ENCODE measurements at places on chromosomes 7 and 10.

- no peak for DNase-seq
These were observed 323.7 kb downstream of the RPS24 start for GRCh38 chr10:78357141-78358063.

DNA sequence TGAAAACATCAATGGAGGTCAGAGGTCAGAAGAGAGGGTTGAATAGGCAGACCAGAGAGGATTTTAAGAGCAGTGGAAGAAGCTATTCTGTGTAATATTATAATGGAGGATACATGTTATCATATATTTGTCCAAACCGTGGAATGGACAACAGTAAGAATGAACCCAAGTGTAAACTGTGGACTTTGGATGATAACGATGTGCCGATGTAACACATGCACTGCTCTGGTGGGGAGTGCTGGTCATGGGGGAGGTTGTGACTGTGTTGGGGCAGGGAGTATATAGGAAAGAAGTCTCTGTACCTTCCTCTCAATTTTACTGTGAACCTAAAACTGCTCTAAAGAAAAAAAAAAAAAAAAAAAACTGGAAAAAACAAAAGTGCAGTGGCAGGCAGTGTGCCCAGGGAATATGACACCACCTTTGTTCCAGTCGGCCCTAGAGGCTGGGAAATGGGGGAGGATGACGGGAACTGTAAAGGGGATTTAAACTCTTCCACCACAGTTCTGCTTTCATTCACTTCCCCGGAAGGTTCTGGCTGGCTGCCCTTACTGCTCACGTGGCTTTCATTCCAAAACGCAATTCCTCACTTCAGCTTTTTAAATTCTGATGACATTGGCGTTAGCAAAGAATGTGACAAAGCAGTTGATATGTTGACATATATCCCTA, 113.7 kb upstream of the ANKRD1 start:
- DNase-seq = peak; percentile 83

DNA sequence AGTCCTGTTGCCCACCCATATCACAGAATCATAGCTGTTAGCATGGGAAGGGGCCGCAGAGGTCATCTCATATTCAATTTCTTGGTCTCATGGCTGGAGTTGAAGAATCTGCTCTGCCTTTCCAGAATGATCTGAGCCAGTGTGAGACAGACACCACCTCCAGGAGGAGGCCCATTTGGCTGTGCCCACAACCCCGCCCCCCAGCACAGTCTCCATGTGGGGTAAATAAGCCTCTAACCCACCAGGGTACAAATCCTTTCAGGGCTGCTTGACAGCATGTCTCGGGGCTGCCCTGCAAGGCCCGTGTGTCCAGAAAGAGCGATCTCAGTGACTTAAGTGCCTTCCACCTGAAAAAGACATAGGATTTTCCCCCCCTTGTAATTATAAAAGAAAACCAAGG, 137.5 kb downstream of the DLG5 start:
- no peak for DNase-seq

- DNase-seq = no peak
These were observed 310.4 kb upstream of the PHF14 start for GRCh38 chr7:10662982-10663884.

- DNase-seq = no peak
These were observed 153.4 kb downstream of the SORCS1 start for GRCh38 chr10:107011105-107011504.

DNA sequence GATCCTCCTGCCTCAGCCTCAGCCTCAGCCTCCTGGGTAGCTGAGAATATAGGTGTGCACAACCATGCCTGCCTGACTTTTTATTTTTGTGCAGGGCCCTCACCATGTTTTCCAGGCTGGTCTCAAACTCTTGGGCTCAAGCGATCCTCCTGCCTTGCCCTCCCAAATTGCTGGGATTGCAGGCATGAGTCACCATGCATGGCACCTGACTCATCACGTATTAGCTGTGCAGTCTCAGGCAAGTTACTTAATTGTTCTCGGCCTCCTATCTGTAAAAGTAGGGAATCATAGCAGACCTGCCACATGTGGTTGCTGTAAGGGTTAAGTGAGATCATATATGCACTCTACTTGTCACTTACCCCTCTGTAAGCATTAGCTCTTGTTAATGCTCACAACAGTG, 117.2 kb downstream of the ANLN start:
- DNase-seq = no peak

- DNase-seq = no peak
These were observed 2.5 kb downstream of the LRCH4 start for GRCh38 chr7:100583132-100584053.

GRCh38 chr7:13692548-13692947, 296.9 kb downstream of the ETV1 start:
- DNase-seq = peak; percentile 8

DNA sequence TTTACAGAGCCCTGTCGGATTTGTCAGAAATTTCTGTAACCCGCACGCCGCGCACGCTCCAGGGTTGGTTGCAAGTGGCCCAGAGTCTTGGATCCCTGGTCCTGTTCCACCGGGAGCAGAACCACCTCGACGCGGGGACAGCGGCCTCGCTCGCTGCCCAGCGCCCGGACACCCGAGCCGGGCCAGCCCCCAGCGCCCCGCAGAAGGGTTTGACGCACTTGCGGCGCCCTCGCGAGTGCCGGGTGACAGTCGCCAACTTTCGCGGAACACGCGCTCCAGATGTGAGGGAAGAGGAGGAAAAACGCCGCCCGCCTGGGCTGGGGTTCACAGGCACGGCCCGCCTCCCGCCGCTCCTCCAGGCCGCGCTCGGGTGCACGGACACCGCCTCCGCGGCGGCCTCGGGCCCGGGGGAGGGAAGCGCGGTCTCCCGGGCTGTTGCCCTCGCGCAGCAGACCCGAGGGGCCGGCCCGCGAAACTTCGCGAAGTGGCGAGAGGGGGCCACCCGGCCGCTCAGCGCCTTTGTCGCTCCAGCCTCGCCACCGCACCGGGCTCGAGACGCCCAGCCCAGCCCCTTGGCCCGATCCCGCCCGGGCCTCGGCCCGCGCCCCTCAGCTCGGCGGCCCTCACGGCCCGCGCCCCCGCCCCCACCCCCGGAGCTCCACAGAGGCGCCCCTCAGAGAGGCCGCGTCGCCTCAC, 514 bp downstream of the RNF216 start:
- DNase-seq = peak; percentile 67

DNA sequence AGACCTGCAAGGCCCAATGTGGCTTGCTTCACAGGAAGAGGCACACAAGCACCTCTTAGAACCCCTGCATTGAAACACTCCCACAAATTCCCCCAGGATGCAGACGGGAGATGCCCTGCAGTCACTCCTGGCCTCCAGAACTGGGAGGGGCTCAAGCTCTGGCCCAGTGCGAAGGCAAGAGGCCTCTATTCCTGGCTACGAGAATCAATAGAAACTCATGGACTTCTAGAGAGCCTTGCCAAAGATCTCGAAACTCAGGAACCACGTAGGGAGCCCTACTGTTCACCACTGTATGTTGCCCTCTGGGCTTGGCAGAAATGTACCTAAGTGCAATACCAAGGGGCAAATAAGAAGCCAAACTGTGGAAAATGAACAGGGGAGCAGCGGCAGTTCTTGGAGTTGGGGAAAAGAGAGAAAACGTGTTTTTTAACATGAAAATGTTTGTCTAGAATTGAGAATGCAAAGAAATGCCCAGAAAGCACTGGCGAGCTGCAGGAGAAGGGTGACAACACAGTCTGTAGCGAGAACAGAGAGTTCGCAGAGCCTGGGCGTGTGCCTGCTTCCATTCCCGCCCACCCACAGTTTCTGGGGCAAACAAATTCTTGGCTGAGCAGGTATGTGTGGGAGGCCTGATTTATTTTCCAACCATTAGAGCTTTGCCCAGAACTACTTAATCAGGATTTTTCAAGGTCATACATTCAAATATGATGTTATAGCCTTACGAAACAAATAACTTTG, 260.5 kb upstream of the KLF14 start:
- no peak for DNase-seq

DNA sequence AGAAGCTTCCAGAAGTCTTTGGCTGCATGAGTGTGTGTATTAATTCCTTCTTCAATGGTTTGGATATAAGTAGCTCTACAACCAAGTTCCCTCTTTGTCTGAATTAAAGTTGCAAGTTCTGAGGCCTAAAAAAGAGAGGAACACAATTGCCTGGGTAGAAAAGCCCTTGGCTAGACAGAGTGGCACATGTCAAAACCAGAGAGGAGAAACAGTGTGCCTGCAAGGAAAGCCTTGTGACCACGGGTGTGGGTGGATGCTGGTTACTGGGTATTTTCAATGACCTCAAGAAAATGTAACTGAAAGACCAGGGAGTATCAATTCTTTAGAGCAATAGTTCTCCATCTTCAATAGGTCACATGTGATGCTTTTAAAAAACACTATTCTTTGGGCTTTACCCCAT, 148.3 kb downstream of the SVIL start:
- DNase-seq = no peak

DNA sequence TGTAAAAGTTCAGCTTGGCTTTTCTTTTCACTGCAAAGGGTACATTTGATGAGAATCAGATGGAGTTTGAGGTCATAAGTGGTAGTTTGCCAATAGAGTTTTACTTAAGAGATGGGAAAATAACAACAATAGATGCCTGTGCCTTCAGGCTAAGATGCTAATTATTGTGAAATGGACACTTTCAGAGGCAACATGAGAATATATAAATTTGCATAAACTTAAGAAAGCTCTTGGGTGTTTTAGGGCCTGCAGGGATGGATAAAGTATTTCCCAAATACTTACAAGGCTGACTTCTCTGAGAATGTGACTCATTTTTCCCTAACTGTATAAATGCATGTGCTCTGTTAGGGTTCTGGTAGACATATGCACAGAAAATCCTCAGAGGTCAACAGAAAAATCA, 200.3 kb upstream of the SVIL start:
- DNase-seq = peak; percentile 95

DNA sequence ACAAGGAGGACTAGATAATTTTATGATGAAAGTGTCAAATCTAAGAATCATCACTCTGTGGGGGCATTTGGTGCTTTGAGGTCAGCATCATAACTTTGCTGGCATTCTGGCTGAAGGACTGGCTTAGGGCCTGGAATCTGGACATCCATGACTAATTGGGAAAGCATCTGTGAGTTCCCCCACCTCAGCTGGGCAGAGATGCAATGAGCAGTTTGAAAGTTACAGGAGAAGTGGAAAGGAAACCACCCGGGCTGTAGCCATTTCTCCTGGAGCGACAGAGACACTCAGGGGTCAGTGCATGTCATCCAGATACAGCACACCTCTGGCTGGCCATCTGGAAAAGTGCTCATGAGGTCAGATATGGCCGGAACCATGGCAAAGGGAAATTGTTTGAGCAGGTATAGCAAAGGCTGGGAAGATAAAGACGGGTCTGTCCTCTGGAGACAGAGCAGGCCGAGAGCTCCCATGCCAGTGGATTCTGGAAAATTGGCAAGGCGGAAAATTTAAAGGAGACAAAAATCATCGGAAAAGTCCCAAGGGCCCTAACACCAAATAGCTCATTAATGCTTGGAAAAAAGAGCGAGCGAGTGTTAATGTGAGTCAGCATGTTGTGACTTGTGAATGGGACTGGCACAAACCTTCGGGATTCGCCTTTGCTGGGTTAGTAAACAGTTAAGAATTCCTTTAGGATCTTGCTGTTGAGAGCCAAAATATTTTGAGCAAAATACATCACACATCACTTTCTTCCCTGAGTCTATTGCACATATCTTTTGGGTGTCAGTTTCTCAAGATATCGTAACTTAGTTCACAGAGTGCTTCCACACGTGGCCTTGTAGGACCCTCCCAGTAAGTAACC, 188.4 kb upstream of the AGK start:
- DNase-seq = peak; percentile 44

- DNase-seq = no peak
These were observed 6.7 kb upstream of the GRIFIN start for GRCh38 chr7:2482725-2483451.

- DNase-seq = no peak
These were observed 54.5 kb downstream of the PIP4K2A start for GRCh38 chr10:22659866-22660265.

DNA sequence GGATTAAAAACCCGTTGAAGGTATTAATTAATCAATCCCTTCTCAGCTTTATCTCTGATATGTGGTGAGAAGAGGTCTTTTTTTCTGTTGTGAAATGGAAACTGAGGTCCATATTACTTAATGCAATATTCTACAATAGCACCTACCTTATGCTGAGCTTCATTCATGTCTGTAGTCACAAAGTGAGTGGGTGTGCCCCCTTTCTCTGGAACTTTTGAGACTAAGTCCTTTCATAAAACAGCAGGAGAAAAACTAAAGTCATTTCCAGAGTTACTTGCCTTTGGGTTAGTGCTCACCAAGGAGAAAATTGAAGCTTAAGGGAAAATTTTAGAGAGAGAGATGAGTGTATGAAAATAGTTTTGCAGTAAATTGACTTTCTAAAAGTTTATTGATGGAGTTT, 61.2 kb downstream of the EXOC4 start:
- no peak for DNase-seq

DNA sequence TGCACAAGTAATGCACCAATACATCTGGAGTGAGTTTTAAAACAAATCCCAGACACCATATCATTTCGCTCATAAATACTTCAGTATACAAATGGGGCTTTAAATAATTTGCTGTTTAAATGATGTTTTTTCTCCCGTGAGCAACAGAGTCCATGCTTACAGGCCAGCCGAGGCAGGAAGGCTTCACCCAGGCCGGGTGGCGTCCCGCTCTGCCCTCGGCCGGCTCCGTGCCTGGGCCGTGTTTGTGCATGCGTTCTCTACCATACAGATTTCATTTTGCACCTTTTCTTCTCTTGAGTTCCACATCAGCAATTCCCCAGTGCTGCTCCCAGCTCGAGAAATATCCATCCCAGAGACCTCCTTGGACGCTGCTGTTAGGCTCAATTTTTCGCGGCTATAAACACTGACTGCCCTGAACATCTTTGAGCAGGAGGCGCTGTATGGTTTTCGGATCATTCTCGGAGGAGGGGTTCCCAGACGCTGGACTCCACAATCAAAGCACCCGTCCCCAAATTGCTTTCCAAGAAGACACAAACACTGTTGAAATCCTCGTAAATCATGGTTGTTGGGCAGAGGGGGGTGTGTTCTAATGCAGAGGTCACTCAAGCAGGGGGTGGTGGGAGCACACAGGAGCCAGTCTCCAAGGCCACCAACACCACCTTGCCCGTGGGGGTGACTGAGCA, 91.6 kb downstream of the MICALL2 start:
- DNase-seq = no peak

Data from adipocyte (in vitro differentiated cells).